Right renal cortex interstitium (tissue), 3 donors: ENCODE measurements at places on chromosomes 11 and 22. TPM values are rescaled to one million over a fixed set of nuclear protein-coding genes. Genes with fewer than 3 reads are reported as not detected.

The OR10D3 gene
- polyA plus RNA-seq: not detected

The SAA1 gene
- polyA plus RNA-seq: not detected

The SLC5A12 gene
- 52.2 TPM for polyA plus RNA-seq

The FGF19 gene
- 1.3 TPM for polyA plus RNA-seq

The TMEM134 gene
- polyA plus RNA-seq: 42.7 TPM

The DCHS1 gene
- 30.3 TPM for polyA plus RNA-seq
